ENCODE measurements at places on chromosomes 7 and 10.
A peak's percentile ranks its signal among the peaks of the same experiment; 100 is the strongest.

GRCh38 chr7:36260481-36260880, 107.4 kb downstream of the EEPD1 start:
- no peak for DNase-seq

GRCh38 chr10:23884670-23885069, 324.3 kb upstream of the KIAA1217 start:
- DNase-seq, result no peak

DNA sequence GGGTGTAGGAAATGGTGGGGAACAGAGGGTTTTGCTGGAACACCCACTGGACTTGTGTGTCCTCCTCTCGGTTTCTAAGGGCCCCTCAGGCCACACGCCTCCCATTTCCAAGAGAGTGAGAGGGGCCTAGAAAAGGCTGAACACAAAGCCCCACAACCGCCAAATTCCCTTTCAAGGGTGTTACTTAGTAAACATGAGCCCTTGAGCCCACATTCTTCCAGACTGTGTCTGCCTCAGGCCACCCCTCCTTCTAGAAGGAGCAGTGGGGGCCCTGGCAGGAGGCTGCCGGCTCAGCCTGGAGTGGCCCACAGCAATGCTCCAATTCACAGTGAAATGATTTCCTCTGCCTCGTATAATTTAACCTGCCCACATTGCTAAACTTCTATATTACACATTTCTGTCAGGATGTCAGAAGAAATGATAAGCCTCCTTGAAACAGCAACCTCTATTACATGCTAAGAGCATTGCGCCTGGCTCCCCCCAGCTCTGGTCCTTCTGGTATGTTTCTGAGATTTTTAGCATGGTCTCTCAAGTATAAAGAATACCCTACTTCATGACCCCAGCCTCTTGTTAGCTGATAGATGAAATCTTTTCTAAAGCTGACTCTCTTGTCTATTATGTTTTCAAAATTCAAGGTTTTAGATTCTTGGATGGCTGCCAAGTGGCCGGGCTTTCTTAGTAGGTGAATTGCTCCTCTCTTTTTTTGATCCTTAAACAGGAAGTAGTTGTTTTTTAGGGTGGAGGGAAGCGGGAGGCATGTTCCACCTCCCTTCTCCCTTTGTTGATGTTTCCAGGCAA, 673.9 kb upstream of the GALNT17 start:
- DNase-seq, result peak; percentile 23

GRCh38 chr10:48336978-48337599, 30.6 kb downstream of the MAPK8 start:
- DNase-seq, result no peak

GRCh38 chr7:100692578-100692961, 1.5 kb downstream of the GIGYF1 start:
- DNase-seq, result peak; percentile 1

- no peak for DNase-seq
Measured at GRCh38 chr10:108904163-108904838, 1019.0 kb downstream of the XPNPEP1 start.

- DNase-seq, result no peak
Measured at GRCh38 chr7:347644-348479, 57.9 kb downstream of the FOXL3 start.

DNA sequence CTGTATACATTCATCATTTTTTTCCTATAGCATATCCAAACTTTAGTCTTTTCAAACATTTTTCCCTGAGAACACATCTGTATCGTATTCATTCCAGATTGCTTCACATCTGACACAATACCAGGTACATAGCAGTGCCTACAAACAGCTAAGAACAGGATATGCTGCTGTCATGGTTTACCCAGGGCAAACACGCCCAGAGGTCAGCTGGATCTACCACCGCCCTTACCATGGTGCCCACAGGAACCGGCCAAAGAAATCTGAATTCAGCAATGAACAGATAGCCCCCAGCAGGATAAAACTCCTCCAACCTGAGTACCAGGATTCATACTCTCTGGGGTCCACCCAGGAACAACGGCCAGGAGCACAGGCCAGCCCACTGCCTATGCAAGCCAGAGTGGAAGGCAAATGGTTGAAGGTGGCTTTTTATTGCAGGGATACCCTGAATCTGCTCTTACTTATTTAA, 43.0 kb downstream of the TNS3 start:
- DNase-seq, result no peak

DNA sequence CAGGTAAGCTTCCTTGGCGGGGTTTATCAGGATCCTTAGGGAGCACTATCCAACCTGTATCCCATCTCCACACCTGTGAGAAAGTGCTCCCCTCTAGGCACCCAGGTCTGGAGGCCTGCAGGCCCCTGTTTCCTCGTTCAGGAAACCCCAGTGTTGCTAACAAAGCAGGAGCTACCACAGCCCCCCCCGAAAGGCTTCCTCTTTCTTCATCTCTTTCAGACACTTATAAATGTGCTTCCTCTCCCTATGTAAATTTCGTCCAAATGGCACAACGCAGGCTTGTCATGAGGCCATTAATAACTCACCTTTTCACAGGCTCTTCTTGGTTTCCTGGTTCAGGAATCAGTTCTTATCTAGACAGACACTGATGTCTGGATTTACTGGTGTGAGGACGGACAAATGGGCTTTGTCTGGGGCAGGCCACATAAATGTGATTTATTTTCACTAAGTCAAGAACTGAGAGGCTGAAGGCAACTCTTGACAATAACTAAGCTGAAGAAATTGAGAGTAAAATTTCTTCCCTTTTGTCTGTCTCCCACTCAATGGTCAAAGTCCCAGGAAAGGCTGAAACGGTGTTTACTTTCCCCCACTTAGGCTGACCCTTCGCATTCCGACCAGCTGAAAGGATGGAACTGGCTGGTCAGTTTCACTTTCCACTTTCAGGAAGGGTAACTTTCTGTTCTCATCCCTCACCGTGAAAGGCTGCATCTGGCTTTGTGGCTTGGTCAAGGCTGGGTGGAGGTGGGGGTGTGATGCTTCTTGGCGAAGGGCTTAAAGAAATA, 46.8 kb downstream of the PIK3AP1 start:
- peak; percentile 64 for DNase-seq

GRCh38 chr10:51340845-51341610, 266.7 kb downstream of the PRKG1 start:
- no peak for DNase-seq

GRCh38 chr7:128060018-128060417, 28.8 kb upstream of the LRRC4 start:
- no peak for DNase-seq

DNA sequence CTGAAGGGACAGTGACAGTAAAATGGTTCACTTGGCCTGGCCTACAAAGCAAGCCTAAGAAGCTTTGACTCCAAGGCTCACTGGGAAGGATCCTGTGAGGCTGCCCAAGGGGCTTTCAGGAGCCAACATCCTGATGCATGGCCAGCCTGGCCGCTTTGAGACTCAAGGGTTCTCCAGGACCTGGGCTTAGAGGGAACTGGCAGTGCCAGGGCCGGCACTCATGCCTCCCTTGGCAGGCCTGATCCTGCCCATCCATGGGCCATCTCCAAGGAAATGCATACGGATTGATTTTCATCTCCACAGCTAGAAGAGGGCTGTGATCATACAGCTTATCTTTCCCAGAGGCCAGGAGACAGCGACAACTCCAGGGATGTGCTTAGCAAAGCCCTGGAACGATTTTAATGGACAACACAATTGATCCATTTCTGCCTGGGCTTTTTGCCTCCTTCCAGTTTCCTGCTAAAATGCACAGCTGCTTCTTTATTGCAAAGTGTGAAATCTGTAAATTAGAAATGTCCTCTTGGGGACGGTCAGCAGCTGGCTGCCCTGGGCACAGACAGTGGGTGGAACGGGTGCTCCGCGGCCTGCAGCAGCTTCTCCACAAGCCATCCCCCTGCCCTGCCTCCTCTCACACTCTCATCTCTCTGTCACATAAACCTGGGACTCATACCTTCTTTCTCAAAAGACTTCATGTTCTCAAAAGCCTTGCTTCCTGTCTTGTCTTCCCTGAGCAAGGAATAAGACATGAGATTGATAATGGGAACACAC, 288.5 kb downstream of the GRID1 start:
- no peak for DNase-seq

GRCh38 chr7:76315364-76315763, 12.9 kb downstream of the HSPB1 start:
- no peak for DNase-seq

DNA sequence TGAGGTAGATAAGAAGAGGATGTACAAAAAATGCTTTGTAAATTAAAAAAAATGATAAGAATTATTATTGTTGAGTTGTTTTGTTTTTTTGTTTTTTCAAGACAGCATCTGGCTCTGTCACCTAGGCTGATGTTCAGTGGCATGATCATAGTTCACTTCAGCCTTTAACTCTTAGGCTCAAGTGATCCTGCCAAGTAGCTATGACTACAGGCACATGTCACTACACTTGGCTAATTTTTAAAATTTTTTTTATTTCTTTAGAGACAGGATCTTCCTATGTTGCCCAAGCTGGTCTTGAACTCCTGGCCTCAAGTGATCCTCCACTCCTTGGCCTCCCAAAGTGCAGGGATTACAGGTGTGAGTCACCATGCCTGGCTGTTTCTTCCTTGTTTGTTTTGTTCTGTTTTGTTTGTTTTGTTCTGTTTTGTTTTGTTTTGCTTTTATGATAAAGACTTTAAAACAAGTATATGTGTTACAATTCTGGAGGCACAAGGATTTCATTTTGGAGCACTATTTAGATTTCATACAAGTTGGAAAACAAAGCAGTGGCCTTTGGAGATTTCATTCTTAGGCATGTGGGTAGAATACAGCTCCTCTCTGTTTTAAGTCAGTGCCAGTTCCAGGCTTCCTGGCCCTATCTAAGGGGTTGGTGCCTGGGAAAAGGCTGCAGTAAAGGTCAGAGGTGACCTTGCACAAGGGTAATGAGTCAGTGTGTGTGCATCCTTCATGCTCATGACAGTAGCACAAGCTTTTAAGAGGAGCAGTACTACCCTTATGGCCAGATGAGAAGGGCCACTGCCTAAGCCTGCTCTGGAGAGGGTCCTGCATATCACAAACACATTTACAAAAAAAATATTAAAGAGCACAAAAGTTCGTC, 17.9 kb downstream of the FGFBP3 start:
- DNase-seq, result no peak
